ENCODE measurements at places on chromosomes 5 and 9. TPM values are rescaled to one million over a fixed set of nuclear protein-coding genes. Genes with fewer than 3 reads are reported as not detected.

Gene PCA3
- total RNA-seq = not detected

Gene SOHLH1
- not detected for total RNA-seq

Gene VPS13A
- 42.5 TPM for total RNA-seq

Gene FOXD1
- not detected for total RNA-seq

Gene KLHL3
- 5.7 TPM for total RNA-seq

Gene CBY3
- total RNA-seq = not detected

Gene NUDT2
- total RNA-seq = 14.0 TPM

Gene INSL4
- total RNA-seq = not detected

DNA sequence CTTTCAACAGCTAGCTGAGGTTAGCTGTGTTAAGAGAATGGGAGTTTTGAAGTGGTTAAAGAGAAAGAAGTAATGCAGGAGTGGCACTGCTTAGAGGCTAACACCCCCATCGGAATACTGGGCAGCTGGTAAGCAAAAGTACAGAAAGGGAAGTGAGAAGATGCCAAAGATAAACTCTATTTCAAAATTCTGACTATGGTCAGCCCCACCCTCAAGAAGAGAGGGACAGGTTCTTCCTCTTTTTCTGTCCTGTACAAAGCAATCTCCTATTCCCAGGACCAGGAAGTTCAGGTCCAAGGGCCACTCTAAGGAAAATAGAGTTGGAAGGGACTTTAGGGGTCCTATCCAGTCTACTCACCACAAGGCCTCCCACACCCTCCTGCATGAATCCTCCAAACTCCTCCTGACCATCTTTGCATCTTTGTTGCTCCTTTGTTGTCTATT lies 45.9 kb upstream of the JAK2 start:
- DNase-seq = no peak

GRCh38 chr5:139659695-139660101 lies 11.5 kb downstream of the CXXC5 start:
- no peak for DNase-seq

DNA sequence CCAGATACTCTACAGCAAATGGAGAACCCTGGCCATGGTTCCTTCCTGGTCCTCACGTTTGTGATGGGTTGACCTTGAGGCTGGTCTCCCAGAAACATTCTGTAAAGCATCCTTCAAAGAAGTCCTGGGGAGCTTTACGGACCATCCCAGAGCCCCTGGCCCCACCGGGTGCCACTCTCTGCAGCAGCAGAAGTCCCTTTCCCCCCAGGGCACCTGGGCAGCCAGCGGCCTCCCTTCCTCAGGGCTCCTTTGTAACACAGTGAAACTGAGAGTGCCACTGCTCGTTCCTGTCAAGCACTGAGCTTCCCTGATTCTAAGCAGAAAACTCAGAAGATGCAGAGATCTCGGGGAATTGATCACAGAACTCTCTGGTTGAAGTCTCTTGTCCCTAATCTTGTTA lies 104.3 kb downstream of the ENTREP1 start:
- DNase-seq = no peak

- DNase-seq = no peak
These were observed 272.5 kb downstream of the TMEM38B start for GRCh38 chr9:105966834-105967233.

DNA sequence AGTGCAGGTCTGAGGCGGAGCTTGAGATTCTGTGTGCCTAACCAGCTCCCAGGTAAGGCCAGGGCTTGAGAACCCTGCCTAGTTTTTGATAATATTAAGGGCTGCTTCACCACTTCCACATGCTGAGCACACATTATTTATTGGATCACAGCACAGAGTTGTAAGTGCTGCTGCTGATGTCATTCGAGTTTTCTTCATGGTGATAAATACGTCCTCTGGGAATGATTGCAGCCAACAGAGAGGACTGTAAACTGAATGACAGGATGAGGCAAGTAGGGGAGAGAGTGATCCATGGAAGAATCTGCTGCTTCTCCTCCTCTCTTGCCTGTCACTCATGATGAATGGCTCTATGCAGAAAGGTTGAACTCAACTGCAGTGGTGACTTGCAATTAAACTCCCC lies 77.9 kb upstream of the VPS13A start:
- DNase-seq = no peak

DNA sequence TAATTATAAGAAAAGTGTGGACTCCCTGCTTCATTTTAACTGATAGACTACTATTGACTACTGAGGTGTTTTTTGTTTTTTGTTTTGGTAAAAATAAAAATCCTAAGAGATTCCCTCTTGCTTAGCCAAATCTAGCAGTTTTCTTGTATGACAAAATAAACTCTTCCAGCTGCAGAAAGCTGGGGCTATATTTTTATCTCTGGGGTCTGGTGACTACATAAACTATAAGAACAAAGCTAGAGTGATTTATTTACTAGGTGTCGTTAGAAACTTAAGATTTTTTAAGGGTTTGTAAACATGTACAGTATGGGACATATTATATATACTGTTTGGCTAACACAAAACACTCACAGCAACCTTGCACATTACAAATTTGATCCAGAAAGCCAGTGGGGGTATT lies 467.4 kb upstream of the MPDZ start:
- DNase-seq = no peak

DNA sequence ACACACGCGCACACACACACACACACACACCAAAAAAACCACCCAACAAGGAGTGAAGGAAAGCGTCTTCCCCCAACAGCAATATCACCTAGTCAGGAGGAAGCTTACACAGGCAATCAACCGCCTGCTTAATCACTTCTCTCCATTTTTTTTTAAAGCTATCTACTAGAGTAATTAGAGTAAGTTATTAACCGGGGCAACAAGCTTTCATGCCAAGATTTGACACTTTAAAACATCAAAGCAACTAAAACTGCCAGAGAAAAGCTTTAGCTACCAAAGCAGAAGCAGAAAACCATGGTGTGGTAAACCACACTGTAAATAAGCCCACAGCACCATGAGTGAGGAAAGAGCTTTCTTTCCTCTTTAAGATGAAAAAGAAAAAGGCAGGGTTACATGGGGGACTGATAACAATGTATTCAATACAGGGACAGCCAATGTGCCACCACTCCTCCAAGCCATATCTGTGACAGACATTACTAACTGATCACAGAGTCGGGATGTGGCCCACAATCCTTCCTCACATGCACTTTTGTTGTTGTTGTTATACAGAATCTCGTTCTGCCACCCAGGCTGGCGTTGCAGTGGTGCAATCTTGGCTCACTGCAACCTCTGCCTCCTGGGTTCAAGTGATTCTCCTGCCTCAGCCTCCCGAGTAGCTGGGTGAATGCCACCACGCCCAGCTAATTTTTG lies 282.1 kb downstream of the CRB2 start:
- DNase-seq = no peak

DNA sequence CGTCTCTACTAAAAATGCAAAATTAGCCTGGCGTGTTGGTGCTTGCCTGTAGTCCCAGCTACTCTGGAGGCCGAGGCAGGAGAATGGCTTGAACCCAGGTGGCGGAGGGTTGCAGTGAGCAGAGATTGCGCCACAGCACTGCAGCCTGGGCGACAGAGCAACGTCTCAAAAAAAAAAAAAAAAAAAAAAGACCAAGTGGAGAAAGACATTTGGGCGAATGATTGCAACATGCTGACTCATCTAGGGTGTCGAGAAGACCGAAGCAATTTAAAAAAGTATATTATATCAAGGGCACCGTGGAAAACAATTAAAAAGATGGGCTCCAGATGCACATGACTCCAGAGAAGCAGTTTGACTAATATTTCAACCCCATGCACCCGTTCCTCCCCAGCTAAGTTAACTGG lies 9.2 kb downstream of the KLF4 start:
- no peak for DNase-seq

DNA sequence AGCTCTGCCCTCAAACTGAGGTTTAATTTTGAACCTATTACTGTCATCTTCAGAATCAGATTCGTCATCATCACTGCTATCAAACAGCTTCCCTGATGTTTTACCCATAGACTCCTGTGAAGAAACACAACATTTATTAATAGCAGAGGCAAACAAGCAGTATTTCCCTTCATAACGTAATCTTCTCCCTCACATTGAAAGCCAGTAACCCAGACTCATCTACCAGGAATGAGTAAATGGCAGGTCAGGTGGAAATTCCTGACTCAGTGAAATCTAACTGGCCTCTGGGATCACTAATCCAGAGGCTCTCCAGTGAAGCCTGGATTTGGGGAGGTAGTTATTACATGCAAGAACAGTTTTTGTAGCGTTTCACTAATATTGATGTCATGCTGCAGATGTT lies 14.6 kb downstream of the NOL8 start:
- no peak for DNase-seq

DNA sequence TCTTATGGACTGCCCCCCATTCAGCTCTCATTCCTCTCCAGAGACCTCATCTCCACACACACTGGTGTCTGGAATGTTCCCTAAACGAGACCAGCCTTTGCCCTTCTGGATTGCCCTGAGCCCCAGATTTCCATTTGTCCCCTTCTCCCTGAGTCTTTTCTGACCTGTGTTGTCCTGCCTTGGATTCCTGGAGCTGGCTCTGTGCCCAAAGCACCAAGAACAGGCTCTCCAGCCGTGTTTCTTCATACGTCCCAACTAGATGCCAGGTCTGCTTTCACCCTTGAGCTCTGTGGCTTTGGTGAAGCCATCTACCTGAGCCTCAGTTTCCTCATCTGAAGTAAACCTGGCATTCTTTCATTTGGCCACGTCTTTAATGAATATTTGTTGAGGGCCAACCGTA lies 6.3 kb downstream of the CCDC180 start:
- no peak for DNase-seq

DNA sequence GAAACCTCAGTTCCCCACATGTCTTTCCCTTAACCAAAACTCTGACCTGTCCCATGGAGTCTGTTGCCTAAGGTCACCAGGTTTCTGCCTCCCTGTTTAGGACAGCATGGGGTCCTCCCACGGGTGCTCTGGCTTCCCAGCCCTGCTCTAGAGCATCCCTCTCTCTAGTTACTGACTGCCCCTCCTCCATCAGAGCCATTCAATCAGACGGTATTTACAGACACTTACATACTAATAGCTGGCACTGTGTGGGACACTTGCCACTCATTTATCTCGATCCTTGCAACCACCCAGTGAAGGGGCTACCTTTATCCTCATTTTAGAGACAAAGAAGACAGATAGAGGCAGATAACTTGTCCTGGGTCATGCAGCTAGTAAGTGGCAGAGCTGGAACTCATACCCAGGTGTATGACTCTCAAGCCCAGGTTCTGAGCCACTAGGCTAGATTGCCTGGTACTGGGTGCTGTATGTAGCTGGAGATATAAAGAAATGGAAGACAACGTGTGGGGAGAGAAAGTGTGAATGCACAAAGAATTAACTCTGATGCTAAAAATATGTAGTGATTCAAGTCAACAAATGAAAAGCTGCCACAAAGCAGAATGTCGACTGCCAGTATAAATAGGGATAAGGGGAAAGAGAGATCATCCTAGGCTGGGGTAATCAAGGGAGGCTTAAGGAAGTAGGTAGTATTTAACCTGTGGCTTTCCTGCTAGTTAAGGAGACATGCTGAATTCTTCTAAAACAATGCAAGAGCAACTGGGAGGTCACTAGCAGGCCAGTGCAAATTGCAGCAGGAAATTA lies 52.5 kb upstream of the PDE8B start:
- DNase-seq = no peak

DNA sequence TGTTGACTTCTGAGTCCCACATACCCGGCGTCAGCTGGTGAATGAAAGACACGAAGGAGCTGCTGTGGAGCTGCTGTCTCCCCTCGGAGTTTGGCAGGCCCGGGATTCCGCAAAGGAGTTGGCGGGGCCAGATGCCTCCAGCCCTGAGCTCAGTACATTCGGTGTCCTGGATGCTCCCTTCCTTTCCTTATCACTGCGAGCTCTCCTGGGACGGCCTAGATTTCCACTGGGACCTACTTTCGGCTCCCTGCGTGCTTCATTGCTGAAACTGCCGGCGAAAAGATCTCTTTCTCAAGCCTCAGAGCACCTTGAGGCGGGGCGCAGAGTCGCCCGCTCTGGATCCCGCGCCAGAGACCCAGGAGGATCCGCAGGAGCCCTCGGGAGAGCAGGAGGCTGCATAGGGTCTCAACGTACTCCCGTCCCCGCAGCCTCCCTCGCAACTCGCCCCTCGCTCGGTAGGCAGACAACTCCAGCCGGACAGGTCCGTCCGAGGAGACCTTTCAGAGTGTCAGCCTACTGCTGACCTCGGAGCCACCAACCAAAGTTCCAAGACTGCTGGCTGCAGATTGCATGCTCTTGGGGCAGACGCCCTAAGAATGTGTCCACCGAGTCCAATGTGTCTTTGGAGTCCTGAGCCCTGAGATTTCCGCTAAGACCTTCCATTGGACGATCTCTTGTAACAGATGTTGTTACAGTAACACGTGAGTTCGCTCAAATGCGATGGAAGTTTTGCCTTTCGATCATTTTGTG lies 6.1 kb downstream of the ANXA2R start:
- no peak for DNase-seq

- no peak for DNase-seq
These were observed 25.5 kb downstream of the HK3 start for GRCh38 chr5:176873541-176874172.

GRCh38 chr9:104987743-104988142 lies 59.8 kb upstream of the ABCA1 start:
- no peak for DNase-seq

DNA sequence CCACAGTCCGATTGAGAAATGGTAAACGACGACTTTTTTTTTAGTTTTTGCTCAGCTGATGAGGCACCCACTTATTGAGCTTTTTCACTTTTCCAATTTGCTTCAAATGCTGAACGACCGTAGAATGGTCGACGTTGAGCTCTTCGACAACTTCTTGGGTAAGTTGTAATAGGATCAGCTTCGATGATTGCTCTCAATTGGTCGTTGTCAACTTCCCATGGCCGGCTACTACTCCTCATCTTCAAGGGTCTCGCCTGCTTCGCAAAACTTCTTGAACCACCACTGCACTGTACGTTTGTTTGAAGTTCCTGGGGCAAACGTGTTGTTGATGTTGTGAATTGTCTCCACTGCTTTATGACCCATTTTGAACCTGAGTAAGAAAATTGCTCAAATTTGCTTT lies 35.7 kb downstream of the NSD1 start:
- DNase-seq = no peak

All from body of pancreas (tissue), 4 donors.